ENCODE measurements at places on chromosomes 7 and 10.

DNA sequence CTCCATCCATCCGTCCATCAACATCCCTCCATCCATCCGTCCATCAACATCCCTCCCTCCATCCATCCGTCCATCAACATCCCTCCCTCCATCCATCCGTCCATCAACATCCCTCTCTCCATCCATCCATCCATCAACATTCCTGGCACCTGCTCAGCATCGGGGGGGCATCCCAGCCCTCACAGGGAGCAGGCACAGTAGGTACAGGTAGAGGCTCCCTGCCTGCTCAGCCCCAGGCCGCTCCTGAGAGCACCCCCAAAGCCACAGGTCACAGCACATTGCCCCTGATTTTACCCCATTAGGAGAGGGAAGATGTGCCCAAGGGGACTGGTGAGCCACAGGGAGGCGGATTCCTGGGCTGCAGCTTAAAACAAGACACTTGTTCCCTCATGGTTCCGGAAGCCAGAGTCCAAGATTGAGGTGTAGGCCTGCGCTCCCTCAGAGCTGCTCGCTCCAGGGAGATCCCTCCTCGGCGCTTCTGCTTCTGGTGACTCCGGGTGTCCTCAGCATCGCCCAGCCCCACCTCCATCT is 21.1 kb upstream of the CFAP46 start:
- no peak for DNase-seq

- DNase-seq = no peak
These were observed 12.9 kb downstream of the EXOC4 start for GRCh38 chr7:133265821-133266220.

- no peak for DNase-seq
These were observed 117.0 kb upstream of the FAM204A start for GRCh38 chr10:118458957-118459641.

DNA sequence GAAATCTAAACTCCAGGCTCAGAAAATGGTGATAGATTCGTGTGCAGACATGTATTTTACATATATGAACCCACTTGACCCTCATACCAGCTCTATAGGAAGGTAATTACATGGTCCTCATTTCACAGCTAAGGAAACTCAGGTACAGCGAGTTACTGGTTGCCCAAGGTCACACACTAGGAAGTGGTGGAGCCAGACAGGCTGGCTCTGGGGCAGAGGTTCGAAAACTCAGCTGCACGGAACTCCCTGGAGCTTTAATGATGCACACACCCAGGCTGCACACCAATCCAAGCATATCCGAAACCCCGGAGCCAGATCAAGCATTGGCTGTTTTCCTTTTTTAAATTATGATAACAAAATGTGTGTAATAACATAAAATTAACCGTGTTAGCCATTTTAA is 172.4 kb downstream of the COBL start:
- DNase-seq = no peak

All from T-helper 9 cell (primary cell).